Cardiac ventricle fibroblast (primary cell): ENCODE measurements at places on chromosomes 2 and 18. TPM values are rescaled to one million over a fixed set of nuclear protein-coding genes. Genes with fewer than 3 reads are reported as not detected.

TTC21B gene
- total RNA-seq = 7.7 and 19.0 TPM in 2 replicates

TMEFF2 gene
- 0.06 TPM in 1 of 2 replicates, not detected in the other for total RNA-seq

GALR1 gene
- under 0.01 TPM in 1 of 2 replicates, not detected in the other for total RNA-seq

CXCR1 gene
- not detected in 2 replicates for total RNA-seq

SUPT7L gene
- total RNA-seq = 10.0 and 12.2 TPM in 2 replicates

KANSL1L gene
- total RNA-seq = 12.7 and 17.5 TPM in 2 replicates

TMEM178A gene
- total RNA-seq = 0.25 and 1.0 TPM in 2 replicates

SP5 gene
- not detected in 2 replicates for total RNA-seq

TTN gene
- total RNA-seq = 0.05 and 0.06 TPM in 2 replicates

LYG1 gene
- total RNA-seq = not detected in 2 replicates

RAD51AP2 gene
- not detected in 2 replicates for total RNA-seq

CNGA3 gene
- not detected in 2 replicates for total RNA-seq
